Stimulated activated CD8-positive, alpha-beta memory T cell treated with anti-CD3 and anti-CD28 coated beads, Interleukin-4, amount 100 ng/mL, for 4 hours (primary cell): ENCODE measurements at places on chromosomes 7 and 10.

DNA sequence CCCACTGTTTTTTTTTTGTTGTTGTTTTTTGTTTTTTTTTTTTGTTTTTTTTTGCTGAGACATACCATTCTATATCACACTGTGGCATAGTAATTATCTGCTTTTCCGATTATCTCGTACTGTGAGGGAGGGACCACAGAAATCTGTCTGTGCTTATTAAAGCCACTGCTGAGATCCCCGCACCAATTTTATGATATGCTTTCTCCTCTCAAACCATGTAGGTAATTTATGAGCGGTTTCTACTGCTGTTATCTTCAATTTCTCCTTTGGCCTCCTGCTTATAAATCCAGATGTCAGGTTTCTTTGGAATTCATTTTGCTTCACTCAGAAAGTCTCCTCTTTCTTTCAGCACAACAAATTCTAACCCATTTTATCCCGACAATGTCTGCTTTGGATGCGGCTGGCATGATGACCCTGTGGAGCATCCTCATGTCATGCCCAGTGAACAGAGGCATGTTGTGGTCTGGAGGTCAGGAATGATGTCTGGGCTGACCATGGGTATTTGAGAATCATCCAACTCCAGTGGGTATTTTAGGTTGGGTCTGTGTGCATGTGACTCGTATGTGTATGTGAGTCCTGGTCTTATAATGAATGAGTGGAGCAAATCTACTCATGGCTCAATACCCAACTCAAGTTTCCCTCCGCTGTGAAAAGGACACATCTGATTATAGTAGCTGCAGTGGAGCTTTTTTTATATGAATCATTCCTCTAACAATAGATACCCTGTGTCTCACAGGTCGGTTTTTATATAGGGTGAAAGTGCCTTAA is 213.4 kb downstream of the GALNT17 start:
- DNase-seq, result no peak

- no peak for DNase-seq
Measured at GRCh38 chr7:106747804-106748203, 86.8 kb upstream of the CCDC71L start.

DNA sequence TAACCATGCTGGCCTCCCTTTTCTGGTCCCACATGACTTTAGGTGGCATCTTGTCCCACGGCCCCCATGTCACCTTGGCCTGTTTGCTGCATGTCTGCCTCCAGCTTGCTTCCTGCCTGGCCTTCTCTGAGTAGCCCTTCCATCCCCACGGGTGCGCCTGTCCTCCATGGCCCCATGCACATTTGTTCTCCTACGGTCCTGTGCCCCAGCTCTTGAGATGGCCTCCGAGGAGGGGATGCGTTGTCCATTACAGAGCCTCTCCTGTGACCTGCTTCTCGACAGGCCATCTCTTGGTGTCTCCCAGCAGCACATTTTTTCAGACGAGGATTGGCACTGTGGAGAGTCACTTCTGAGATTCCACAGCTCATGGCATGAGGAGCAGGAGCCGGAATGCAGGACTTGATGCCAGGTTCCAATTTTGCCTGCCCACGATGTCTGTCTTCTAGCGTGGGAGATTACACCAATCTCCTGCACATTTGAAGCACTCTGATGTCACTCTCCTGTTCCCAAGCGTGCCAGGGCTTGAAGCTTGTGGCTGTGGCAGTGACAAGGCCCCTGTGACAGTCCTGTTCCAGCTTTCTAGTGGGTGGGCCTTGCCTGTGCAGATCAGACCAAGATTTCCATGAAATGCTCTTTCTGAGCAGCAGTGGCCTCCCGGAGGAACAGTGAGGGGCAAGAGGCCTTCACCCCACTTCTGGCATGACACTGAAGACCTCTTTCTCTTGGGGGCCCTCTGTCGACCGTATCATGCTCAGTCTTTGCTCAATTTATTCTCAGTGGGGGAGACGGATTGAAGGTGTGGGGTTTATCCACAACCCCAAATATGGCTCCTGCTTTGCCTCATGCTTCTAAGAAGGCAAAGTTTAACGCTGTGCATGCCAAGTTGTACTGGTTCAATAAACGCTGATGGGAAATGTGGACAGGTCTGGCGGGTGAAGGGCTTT is 13.4 kb downstream of the WDFY4 start:
- DNase-seq, result no peak

DNA sequence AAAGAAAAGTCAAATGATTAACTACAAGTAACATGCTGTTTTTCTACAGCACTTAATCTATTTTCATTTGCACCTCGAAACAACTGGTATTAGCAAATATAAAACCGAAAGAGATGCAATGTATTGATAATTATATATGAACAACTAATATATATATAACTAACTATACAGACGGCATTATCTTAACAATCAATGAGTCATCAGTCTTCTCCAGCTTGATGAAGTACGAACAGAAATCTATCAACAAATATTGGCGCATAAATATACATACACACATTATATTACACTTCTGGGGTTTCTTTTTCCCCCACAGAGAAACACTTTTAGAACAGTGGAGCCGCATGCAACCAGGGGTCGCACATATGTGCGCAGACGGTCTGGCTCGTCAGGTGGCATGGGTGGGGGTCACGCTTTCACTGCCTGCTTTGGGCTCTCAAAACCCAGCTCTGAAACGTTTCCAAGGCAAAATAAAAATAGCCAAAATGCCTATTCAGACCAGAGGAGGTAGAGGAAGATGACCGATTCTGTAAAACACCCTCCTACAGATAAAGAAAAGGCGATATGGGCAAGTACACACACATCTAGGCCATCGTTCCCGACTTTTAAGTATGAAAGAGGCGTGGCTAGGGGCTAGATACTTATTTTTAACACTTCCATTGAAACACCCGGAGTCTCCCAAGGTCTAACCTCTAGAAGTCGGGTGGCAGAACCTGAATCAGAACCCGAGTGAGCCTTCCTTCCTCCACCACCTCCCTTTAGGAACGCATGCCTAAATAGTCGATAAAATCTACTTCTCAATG is 1.7 kb downstream of the ARHGAP12 start:
- no peak for DNase-seq

DNA sequence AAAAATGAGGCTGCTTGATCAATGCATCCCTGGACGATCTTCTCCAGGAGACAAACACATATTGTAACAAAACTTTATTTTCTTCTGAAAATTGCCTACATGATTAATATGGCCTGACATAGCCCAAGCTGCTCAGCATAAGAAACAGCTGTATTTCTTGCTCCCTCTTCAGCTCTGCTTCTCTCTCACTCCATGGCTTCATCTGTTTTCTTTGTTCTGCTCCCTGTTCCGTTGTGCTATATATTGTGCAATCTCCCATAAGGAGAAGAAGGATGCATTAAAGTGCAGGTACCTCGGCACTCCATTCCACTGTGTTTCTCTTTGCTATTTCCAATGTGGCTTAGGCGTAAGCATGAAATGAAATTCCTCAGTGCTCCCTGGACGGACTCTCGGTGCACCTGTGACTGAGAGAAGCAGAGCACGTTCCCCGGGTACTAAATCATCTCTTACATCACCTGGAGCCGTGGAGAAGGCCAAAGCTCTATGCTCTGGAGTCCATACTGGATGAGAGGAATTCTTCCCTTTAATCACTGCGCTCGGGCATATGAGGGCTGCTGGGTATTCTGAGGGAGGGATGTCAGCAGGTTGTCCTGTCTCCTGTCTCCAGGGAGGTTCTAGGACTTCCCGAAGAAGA is 254.3 kb downstream of the GALNT17 start:
- DNase-seq, result no peak
